ENCODE measurements at places on chromosomes 13 and 19. TPM values are rescaled to one million over a fixed set of nuclear protein-coding genes. Genes with fewer than 3 reads are reported as not detected.
A peak's percentile ranks its signal among the peaks of the same experiment; 100 is the strongest.

- peak; percentile 70 for DNase-seq
Measured at GRCh38 chr19:13887018-13887436, 10.1 kb downstream of the NANOS3 start.

GRCh38 chr13:48214519-48215121, 18.4 kb upstream of the ITM2B start:
- peak; percentile 59 for DNase-seq

DNA sequence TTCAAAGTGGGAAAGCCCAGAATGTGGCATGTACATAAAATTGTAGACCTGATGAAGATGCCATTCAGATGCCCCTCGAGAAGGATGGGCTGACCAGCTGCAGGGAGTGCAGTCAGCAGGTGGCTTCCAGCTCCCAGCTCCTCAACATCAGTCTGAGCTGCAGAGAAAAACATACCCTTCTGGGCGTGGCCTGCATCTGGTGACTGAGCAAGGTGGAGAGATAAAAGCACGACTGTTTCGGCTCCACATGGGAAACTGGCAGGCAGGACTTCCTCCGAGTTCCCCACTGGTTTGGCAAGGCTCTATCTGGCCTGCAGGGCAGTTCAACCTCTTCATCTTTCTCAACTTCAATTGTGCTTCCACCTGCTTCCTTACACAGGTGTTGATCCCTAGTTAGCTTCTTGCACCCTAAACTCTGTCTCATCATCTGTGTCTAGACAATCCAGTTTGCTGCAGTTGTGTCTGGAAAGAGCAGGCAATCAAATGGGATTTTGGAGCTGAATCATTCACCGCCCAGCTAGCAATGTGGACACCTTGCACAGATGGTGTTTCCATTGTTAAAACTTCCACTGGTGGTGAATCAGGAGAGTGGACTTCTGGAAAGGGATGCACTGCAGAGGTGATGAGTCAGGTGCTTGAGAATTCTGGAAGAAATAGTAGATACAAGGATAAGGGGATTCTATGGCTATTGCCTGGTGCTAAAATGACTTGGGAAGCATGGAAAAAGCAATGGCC, 56.8 kb downstream of the POLR1D start:
- DNase-seq: no peak

GRCh38 chr13:97797553-97797952, 155.9 kb upstream of the IPO5 start:
- no peak for DNase-seq

CABP5 gene
- total RNA-seq: not detected

SRRM5 gene
- 0.54 TPM for total RNA-seq

- DNase-seq: no peak
Measured at GRCh38 chr13:29840585-29840984, 9.8 kb downstream of the UBL3 start.

KLF1 gene
- 0.32 TPM for total RNA-seq

GRCh38 chr19:31177246-31177645, 172.0 kb downstream of the TSHZ3 start:
- DNase-seq: no peak

LRRC8E gene
- not detected for total RNA-seq

- no peak for DNase-seq
Measured at GRCh38 chr13:91704398-91704797, 306.0 kb downstream of the GPC5 start.

DNA sequence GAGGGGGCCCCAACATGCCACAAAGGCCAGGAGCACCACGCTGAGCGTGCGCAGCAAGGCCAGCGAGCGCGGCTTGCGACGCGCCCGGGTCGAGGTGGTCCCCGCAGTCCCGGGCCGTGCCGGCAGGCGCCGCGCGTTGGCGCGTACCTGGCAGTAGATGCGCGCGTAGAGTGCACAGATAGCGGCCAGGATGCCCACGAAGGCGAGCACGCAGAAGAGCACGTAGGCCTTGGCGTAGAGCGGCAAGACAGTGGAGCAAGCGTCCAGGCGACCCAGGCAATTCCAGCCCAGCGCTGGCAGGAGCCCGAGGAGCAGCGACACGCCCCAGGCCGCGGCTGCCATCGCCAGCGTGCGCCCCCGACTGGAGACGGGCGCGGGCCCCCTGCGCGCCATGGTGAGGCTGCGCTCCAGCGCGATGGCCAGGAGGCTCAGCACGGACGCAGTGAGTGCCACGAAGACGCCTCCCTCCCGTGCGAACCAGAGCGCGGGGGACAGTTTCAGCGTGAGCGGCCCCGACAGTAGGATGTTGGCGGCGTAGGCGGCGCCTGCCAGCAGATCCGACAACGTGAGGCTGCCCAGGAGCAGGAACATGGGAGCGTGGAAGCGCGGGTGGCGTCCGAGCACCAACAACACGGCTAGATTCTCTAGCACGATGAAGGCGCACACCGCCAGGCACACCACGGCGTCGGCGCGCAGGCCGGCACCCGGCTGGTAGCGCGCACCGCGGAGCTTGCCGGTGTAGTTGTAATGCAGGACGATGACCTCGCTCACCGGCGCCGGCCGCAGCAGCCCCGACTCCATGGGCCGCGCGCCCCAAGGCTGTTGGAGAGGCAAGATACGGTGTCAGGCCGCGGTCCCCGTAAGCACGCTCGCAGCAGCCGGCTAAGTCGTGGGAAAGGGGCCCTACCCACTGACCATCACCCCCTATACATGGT, 2.8 kb downstream of the S1PR5 start:
- DNase-seq: peak; percentile 70

DNA sequence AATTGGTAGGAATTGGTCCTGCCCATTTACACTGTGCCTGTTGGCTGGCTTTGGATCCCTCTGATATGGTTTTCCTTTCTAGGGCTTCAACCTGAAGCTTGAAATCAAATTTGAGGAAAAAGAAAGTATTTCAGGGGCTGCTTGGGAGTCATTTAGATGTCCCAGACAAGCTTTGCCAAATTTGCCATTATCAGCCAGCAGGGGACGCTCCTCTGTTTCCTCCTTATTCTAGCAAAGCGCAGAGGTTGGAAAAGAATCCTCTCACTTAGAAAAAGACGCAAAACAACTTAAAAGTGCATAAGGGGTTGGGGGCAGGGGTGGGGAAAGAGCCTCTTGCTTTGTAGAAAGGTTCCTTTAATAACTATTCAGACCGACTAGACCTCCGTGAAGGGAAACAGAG, 1211.1 kb upstream of the PCDH20 start:
- DNase-seq: peak; percentile 8

USF2 gene
- total RNA-seq: 111 TPM

MEIS3 gene
- total RNA-seq: not detected

- DNase-seq: no peak
Measured at GRCh38 chr19:48395499-48395898, 2.0 kb downstream of the GRIN2D start.

GRCh38 chr13:62643007-62643483, 1227.4 kb upstream of the PCDH20 start:
- peak; percentile 26 for DNase-seq

GRCh38 chr19:47778954-47779351, 450 bp downstream of the SELENOW start:
- peak; percentile 26 for DNase-seq

GRCh38 chr19:48000846-48001245, 6.4 kb downstream of the ELSPBP1 start:
- no peak for DNase-seq

LILRA5 gene
- not detected for total RNA-seq

- DNase-seq: no peak
Measured at GRCh38 chr19:17005000-17005399, 21.6 kb downstream of the CPAMD8 start.

DNA sequence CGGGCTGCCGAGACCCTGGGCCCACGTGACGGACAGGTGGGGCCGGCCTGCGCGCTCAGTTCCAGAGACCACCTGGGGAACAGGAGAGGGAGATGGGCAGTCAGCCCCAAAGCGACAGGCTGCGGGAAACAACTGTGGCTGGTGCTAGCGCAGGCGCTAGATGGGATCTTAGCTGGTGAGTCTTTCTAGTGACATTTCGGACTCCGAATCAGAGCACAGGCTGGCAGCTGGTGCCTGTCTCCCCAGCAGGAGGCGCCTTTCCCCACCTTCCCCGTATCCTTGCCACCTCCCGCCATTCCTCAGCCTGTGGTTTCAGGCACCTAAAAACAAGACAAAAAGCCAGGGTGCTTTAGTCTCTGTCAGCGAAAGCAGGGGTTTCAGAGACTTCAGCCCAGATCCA, 19.4 kb upstream of the RANBP3 start:
- DNase-seq: no peak

DNA sequence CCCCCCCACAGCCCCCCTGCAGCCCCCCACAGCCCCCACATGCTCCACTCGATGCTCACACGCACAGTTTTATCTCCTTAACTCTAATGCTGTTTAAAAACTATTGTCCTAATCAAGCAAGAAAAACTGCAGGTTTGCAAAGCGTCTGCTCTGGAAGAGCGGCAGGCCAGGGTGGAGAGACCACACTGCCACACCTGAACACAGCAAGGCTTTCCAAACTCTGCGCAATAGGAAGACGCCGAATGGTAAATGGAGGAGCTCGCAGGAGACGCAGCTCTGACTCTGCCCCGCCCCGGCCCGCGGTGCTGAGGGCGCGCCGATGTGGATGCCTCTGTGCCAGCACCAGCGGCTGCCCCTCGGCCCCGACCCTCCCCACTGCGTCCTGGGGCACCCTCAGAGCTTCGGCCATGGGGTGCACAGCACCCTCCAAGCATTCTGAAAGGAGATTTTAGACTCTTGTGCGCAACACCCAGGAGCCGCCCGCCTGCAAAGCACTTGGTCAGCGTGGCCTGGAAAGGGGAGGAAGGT, 32.4 kb downstream of the RASA3 start:
- no peak for DNase-seq

DNA sequence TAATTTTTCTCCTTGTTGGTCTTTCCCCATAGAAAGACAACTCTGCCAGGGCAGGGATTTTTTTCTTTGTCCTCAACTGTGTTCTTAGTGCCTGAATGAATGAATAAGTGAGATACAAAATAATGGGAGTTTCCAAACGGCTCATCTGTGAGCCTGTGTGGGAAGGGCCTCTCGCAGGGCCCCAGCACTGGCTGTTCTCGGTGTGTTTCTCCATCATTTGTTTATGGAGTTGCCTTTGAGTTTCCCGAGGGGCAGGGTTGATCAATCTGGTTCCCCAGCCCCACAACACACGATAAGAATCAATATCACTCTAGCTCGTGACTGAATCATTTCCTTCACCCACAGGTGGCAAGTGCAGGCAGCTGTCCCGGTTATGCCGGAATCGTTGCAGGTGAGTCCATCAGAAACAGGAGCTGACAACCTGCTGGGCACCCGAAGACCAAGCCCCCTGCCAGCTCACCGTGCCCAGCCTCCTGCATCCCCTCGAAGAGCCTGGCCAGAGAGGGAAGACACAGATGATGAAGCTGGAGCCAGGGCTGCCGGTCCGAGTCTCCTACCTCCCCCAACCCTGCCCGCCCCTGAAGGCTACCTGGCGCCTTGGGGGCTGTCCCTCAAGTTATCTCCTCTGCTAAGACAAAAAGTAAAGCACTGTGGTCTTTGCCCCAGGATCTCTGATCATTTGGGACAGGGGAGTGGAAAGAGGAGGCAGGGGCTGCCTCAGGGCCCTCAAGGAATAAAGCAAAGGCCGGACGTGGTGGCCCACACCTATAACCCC, 14.9 kb downstream of the FXYD5 start:
- DNase-seq: no peak

GRCh38 chr13:105452895-105453294, 1082.6 kb downstream of the EFNB2 start:
- no peak for DNase-seq

- DNase-seq: no peak
Measured at GRCh38 chr13:98916403-98916802, 61.5 kb downstream of the DOCK9 start.

GRCh38 chr13:74153316-74153715, 19.1 kb upstream of the KLF12 start:
- no peak for DNase-seq

CAPN12 gene
- 19.6 TPM for total RNA-seq

STARD13 gene
- total RNA-seq: not detected

GRCh38 chr19:14516746-14517438, 1.3 kb downstream of the DNAJB1 start:
- peak; percentile 32 for DNase-seq

PCSK4 gene
- total RNA-seq: 4.7 TPM

HIPK4 gene
- not detected for total RNA-seq

PCID2 gene
- total RNA-seq: 75.8 TPM

DEDD2 gene
- total RNA-seq: 22.5 TPM

UCHL3 gene
- 32.9 TPM for total RNA-seq

FGF22 gene
- 0.16 TPM for total RNA-seq

TUBA3C gene
- total RNA-seq: not detected

DNA sequence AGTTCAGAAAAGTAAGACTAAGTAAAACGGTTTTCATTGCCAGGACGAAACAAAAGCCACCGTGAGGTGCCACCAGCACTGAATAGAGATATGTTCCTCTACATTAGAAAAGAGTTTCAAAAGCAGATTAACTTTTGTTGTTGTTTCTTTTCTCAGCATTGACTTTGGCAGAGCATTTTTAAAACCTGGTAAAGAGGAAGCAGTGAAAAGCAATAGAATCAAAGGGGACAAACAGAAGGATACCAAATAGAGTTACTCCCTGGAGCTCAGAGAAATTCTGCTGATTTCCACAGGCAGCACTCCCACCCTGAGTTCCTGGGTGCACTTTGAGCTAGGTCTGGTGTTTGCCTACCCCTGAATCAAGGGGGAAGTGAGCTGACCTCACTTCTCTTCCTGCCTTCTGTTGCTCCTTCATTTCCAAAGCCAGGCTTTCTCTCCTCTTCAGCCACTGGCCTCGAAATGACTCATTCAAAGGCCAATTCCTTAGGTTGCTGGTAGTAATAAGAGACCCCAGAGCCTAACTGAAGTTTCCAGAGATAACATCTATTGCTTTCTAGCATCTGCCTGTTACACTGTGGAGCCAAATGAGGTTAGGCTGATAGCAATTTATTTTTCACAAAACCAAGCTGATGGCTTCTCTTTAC, 11.3 kb upstream of the ERICH6B start:
- DNase-seq: no peak

FFAR3 gene
- total RNA-seq: 1.1 TPM

SHISA7 gene
- not detected for total RNA-seq

- DNase-seq: no peak
Measured at GRCh38 chr13:76853481-76853880, 32.7 kb downstream of the KCTD12 start.

DNA sequence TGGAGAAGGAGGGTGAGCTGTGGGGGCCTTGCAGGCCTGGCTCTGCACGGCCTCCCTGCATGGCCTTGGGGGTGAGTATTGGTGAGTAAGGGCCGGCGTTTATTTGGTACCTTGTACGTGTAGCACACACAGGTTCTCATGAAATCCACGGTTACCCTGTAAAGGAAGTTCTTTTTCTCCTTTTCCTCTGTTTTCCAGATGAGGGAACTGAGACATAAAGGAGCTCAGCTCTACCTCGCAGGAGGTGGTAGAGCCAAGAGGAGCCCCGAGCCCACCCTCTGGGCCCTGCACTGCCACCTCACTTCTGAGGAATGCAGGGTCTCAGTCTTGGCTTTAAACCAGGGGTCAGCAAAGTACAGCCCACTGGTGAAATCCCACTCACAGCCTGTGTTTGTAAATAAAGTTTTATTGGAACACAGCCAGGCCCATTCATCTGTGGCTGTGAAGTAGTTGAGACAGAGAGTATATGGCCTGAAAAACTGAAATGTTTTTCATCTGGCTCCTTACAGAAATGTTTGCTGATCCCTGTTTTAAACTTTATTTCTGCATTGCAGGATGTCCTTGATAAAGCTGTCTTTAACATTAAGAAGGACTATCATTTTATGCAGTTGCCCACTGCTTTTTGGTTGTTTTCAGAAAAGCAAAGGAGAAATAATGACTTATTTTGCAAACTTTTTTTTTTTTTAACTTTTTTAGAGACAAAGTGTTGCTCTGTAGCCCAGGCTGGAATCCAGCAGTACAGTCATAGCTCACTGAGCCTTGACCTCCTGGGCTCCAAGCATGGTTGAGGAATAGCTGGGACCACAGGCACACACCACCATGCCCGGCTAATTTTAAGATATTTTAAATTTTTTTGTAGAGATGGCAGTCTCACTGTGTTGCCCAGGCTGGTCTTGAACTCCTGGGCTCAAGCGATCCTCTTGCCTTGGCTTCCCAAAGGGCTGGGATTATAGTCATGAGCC, 6.4 kb downstream of the EPN1 start:
- DNase-seq: no peak

Measured in activated CD8-positive, alpha-beta T cell treated with anti-CD3 and anti-CD28 coated beads for 36 hours (primary cell).